ENCODE measurements at places on chromosomes 2 and 18. TPM values are rescaled to one million over a fixed set of nuclear protein-coding genes. Genes with fewer than 3 reads are reported as not detected.
A peak's percentile ranks its signal among the peaks of the same experiment; 100 is the strongest.

GRCh38 chr2:46697830-46698323 is 217.7 kb downstream of the MCFD2 start:
- DNase-seq = no peak
- peak overlapping the region; percentile 86 for H3K4me3 ChIP-seq
- peaks cover 16% of the 10 kb centered on the region for H3K4me1 ChIP-seq
- H3K27me3 ChIP-seq = no peaks in the 10 kb centered on the region

DNA sequence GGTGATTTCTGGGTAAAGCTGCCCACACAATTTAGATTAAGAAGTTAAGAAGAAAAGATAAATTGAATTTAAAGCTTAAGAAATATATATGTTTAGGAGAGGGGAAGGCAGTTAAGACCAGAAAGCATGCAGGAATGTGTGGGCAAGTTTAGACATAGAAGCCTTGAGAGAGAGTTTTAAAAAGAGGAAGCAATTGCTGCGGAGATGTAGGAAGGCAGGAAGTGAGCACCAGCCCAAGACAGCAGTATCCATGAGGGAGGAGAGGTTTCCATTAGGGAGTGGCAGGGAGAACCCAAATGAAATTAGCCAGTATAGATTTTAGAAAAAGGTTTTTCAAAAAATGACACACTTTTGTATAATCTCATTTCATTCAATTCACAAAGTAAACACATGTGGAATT is 24.3 kb downstream of the DSC2 start:
- no peak overlapping the region for H3K4me3 ChIP-seq
- no peaks in the 10 kb centered on the region for H3K36me3 ChIP-seq
- no peak for DNase-seq
- peaks cover 11% of the 10 kb centered on the region for H3K4me1 ChIP-seq

DNA sequence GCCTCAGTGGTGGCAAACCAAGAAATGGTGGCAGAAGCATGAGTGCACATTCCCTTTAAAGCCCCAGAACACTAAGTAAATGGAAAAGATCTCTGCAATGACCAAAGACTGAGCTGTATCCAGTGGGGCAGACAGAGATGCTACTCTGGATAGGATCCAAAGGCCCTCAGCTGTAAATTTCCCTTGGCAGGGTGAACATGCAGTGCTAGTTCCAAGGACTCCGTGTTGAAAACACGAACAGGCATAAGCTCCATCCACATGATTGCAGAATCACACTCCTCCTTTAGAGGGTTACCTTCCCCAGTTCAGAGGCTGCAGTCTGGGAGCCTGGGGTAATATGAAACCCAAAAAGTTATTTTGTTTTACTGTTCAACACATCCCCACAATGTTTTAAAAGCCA is 98.6 kb upstream of the KLF7 start:
- no peak for DNase-seq
- H3K27me3 ChIP-seq = no peaks in the 10 kb centered on the region
- no peak overlapping the region for H3K27ac ChIP-seq
- no peaks in the 10 kb centered on the region for H3K36me3 ChIP-seq

GRCh38 chr18:9673296-9674251 is 34.5 kb upstream of the RAB31 start:
- H3K27ac ChIP-seq = no peak overlapping the region
- H3K4me3 ChIP-seq = no peak overlapping the region
- peak; percentile 76 for DNase-seq

DNA sequence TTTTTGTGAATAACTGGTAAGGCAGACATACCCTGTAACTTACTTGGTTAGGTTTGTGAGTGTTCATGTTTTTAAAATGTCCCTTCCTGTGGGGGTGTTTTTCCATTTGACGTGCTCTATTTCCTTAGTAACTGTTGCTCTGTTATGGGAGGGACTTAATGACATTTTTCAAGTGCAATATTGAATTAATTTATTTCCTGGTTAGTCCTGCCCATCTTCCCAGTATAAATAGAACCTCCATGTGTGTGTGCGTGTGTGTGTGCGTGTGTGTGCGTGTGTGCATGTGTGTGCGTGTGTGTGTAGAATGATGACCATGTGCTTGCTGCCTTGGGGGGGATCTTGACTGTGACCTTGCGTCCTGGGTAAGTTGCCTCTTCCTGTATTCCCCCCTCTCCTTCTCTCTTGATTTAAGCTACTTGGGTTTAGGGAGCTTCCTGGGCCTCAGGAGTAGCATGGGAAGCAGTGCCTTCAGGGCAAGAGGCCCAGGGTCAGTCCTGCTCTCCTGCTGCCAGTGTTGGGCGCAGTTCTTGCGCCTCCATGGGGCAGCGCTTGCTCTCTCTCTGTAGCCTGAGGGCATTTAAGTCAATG is 163.9 kb downstream of the LDLRAD4 start:
- no peaks in the 10 kb centered on the region for H3K27me3 ChIP-seq
- H3K36me3 ChIP-seq = no peaks in the 10 kb centered on the region

- no peak for DNase-seq
- H3K36me3 ChIP-seq = no peaks in the 10 kb centered on the region
- H3K27ac ChIP-seq = no peak overlapping the region
- H3K27me3 ChIP-seq = no peaks in the 10 kb centered on the region
- H3K4me1 ChIP-seq = no peaks in the 10 kb centered on the region
- H3K4me3 ChIP-seq = no peak overlapping the region
Observed at GRCh38 chr2:96693286-96694200, 46.3 kb downstream of the LMAN2L start.

DNA sequence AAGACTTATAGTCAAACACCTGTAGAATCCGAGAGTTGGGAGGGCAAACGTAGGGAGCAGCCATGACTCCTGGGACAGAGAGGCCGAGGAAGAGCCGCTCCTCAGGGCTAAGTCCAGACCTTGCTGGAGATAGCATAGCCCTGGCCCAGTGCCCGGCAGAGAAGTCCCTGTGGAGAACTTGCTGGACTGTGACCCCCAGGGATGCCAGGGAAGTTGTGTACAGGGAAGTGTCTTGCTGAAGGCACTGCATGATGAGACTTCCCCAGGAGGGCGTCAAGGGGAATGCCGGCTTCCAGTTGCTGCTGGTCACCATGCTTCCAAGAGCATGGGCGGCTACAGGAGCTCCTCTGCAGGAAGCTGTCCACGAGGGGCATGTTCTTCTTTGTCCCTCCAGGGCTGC is 8.6 kb upstream of the CNDP1 start:
- no peaks in the 10 kb centered on the region for H3K27me3 ChIP-seq
- H3K4me3 ChIP-seq = no peak overlapping the region
- H3K4me1 ChIP-seq = peaks cover 6% of the 10 kb centered on the region
- no peak overlapping the region for H3K27ac ChIP-seq

GRCh38 chr18:59515147-59515546 is 156.1 kb upstream of the LMAN1 start:
- H3K36me3 ChIP-seq = no peaks in the 10 kb centered on the region
- no peaks in the 10 kb centered on the region for H3K27me3 ChIP-seq
- no peaks in the 10 kb centered on the region for H3K4me1 ChIP-seq
- no peak overlapping the region for H3K27ac ChIP-seq
- no peak for DNase-seq

The HOXD10 gene
- not detected for total RNA-seq

The ACSL3 gene
- total RNA-seq = 98.5 TPM

The MYO3B gene
- total RNA-seq = 4.4 TPM

The SMCHD1 gene
- 180 TPM for total RNA-seq

- no peak overlapping the region for H3K27ac ChIP-seq
- no peak for DNase-seq
- H3K4me3 ChIP-seq = no peak overlapping the region
- no peaks in the 10 kb centered on the region for H3K36me3 ChIP-seq
- H3K4me1 ChIP-seq = no peaks in the 10 kb centered on the region
Observed at GRCh38 chr2:23521060-23521459, 136.1 kb downstream of the KLHL29 start.

The CAPN14 gene
- 2.0 TPM for total RNA-seq

GRCh38 chr18:55034742-55035141 is 75.5 kb upstream of the CCDC68 start:
- H3K4me3 ChIP-seq = no peak overlapping the region
- H3K4me1 ChIP-seq = no peaks in the 10 kb centered on the region
- no peak for DNase-seq
- H3K36me3 ChIP-seq = no peaks in the 10 kb centered on the region

DNA sequence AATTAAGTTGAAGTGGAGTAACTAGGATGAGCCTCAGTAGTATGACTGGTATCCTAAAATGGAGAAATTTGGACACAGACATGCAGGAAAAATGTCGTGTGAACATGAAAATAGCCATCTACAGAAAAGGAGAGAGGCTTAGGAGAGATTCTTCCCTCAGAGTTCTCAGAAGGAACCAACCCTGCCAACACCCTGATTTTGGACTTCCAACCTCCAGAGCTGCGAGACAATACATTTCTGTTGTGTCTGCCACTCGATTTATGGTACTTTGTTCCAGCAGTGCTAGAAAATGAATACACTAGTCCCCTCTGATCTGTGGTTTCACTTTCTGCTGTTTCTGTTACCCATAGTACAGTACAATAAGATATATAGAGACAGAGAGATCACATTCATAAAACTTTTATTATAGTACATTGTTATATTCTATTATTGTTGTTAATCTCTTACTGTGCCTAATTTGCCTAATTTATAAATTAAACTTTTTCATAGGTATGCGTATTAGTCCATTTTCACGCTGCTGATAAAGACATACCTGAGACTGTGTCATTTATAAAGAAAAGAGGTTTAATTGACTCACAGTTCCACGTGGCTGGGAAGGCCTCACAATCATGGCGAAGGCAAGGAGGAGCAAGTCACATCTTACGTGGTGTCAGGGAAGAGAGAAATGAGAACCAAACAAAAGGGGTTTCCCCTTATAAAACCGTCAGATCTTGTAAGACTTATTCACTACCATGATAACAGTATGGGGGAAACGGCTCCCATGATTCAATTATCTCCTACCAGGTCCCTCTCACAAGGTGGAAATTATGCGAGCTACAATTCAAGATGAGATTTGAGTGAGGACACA is 41.3 kb downstream of the PLEKHA3 start:
- DNase-seq = no peak
- 0 out of 2 replicates have a peak, but pooled peaks cover 8% of the 10 kb centered on the region for H3K36me3 ChIP-seq
- no peak overlapping the region for H3K27ac ChIP-seq
- H3K4me3 ChIP-seq = no peak overlapping the region
- H3K27me3 ChIP-seq = no peaks in the 10 kb centered on the region
- H3K4me1 ChIP-seq = peaks cover 16% of the 10 kb centered on the region

GRCh38 chr18:22467760-22468553 is 50.2 kb upstream of the CTAGE1 start:
- H3K36me3 ChIP-seq = no peaks in the 10 kb centered on the region
- no peak overlapping the region for H3K4me3 ChIP-seq
- H3K27me3 ChIP-seq = no peaks in the 10 kb centered on the region
- DNase-seq = no peak

The QPCT gene
- total RNA-seq = 8.8 TPM

GRCh38 chr2:27956888-27957287 is 66.4 kb downstream of the BABAM2 start:
- no peaks in the 10 kb centered on the region for H3K4me1 ChIP-seq
- no peaks in the 10 kb centered on the region for H3K27me3 ChIP-seq
- no peak for DNase-seq
- no peak overlapping the region for H3K27ac ChIP-seq

The ERLEC1 gene
- total RNA-seq = 62.9 TPM

DNA sequence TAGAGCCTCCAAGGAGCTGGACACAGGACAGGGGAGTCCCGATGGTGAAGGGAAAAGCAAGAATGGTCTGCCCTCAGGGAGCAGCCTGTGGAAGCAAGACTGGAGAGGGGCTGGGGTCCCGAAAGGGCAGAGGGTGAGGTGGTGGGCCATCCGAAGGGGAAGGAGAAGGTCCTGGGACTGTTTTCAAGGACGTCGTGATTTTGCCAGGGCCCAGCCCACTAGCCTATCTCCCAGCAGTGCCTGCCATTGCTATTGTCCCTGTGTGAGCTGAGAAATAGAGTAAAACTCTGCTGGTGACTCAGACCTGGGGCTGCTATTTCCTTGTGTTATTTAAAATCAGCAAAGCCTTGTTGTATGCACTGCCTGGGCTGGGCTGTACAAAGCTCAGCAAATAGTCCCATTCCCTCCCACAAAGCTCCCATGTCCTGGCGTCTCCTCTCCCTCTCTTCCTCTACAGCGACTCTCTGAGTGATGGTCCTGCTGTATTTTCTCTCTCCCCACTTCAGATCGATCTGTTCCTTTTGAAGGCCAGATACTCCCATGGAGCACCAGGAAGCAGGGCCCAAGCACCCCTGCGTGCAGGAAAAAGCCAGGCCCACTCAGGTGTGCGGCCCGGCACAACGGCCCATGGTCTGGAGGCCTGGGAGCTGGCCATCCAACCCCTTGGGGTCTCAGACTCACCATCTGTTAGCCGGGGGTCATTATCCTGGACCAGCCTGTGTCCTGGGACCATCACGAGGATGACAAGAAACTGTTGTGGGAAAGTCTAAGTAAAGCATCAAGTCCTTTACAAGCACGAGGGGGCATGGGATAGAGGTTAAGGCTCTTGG is 65.0 kb upstream of the OTOF start:
- no peaks in the 10 kb centered on the region for H3K27me3 ChIP-seq
- H3K4me3 ChIP-seq = no peak overlapping the region
- H3K4me1 ChIP-seq = no peaks in the 10 kb centered on the region
- H3K27ac ChIP-seq = no peak overlapping the region
- no peaks in the 10 kb centered on the region for H3K36me3 ChIP-seq

- no peaks in the 10 kb centered on the region for H3K27me3 ChIP-seq
- peaks cover 37% of the 10 kb centered on the region for H3K36me3 ChIP-seq
- peaks cover 6% of the 10 kb centered on the region for H3K4me1 ChIP-seq
- no peak overlapping the region for H3K27ac ChIP-seq
- H3K4me3 ChIP-seq = no peak overlapping the region
Observed at GRCh38 chr2:191688934-191689695, 11.2 kb downstream of the NABP1 start.

GRCh38 chr2:199465390-199465789 is 7.7 kb upstream of the SATB2 start:
- H3K4me1 ChIP-seq = peaks cover 4% of the 10 kb centered on the region
- H3K36me3 ChIP-seq = no peaks in the 10 kb centered on the region
- H3K27me3 ChIP-seq = no peaks in the 10 kb centered on the region
- no peak overlapping the region for H3K4me3 ChIP-seq
- no peak overlapping the region for H3K27ac ChIP-seq

The TLX2 gene
- 2.5 TPM for total RNA-seq

The SERPINB2 gene
- total RNA-seq = not detected

The MYCN gene
- total RNA-seq = not detected

GRCh38 chr18:36655930-36656329 is 172.9 kb downstream of the TPGS2 start:
- peaks cover 5% of the 10 kb centered on the region for H3K4me1 ChIP-seq
- no peak for DNase-seq
- H3K4me3 ChIP-seq = no peak overlapping the region
- H3K36me3 ChIP-seq = no peaks in the 10 kb centered on the region
- no peak overlapping the region for H3K27ac ChIP-seq

DNA sequence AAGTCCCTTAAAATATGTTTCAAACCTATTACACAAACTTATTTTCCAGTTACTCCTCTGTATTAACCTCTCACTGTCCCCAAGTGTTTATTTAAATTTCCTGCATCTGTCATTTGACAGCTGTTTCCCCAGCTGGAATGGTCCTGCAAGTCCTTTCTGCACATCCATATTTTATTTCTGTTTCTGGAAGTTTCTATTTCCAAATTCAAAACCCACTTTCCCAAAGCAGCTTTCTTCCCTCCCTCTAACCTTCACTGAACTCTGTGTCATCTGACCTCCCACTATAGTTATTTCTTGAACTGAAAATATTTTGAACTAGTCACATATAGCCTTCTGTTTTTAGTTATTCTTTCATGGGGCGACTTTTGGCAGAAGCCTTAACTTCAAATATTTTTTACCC is 459.4 kb upstream of the MC4R start:
- H3K4me3 ChIP-seq = no peak overlapping the region
- no peaks in the 10 kb centered on the region for H3K36me3 ChIP-seq
- DNase-seq = no peak
- no peaks in the 10 kb centered on the region for H3K27me3 ChIP-seq
